Stimulated activated CD4-positive, alpha-beta T cell treated with anti-CD3 and anti-CD28 coated beads, Interleukin-12 subunit alpha, Interleukin-12 subunit beta, amount 100 ng/mL, for 4 hours (primary cell): ENCODE measurements at places on chromosomes 16 and 17.

DNA sequence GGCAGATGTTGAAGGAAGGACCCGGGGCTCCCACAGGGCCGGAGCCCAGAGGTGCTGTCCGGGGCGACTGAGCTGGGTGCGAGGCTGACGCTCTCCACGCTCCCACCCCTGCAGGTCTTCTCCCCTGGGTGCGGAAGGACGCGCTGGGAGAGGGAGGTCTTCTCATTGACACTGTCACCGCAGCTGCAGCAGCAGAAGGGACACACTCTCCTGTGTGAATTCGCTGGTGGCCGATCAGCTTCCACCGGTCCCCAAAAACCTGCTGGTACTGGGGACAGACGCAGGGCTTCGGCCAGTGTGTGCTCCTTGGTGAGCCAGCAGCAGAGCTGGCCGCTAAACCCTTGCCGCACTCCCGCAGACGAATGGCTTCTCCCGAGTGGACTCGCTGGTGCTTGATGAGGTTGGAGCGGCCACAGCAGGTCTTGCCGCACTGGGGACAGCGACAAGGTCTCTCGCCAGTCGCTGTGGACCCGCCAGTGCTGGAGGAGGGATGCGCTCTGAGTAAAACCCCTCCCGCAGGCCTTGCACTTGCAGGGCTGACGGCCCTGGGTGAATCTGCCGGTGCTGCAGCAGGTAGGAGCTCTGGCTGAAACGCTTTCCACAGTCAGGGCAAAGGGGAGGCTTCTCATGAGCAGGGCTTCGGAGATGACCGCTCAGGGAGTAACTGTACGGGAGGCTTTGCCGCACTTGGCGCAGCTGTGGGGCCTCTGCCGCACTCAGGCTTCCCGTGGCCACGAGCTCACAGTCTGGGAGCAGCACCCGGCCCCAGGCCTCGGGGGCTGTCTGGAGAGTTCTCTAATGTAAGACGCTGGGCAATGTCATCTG is 6.2 kb downstream of the ZNF843 start:
- no peak for DNase-seq

DNA sequence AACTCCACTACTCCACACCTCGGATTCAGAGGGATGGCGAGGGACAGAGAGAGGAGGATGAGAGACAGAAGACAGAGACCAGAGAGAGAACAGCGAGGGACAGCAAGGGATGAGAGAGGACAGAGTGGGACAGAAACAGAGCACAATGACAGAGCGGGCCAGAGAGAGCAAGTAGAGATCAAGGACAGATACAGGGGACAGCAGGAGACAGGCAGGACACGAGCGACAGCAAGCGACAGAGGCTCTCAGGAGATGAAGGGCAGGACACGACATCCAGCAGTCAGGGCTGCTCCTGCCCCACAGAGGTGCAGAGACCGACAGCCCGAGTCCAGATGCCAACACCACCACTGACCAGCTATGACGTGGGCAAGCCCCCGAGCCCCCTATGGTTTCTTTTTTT is 14.9 kb downstream of the CORO7 start:
- no peak for DNase-seq

GRCh38 chr16:56683424-56684172 is 1.3 kb downstream of the MT1X start:
- no peak for DNase-seq

DNA sequence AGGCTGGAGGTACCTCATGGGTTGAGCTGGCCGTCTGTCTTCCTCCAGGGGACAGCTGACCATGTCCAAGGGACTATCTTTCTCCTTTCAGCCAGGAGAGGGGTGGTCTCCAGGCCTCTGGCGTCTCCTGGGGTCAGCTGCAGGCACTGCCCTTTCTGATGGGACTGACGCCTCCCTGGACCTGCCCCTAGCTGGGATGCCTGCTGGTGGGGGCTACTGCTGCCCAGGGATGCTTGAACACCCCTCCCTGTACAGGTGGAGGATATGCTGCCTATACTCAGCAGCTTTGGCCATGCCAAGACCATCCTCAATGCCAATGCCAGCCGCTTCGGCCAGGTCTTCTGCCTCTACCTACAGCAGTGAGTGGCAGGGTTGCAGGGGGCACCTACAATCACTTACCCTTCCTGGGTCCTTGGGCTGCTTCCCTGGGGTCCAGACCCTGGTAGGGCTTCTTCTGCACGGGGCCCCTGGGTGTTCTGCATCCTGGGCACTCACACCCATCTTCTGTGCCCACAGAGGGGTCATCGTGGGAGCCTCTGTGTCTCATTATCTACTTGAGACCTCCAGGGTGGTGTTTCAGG is 4.2 kb downstream of the MYO15B start:
- no peak for DNase-seq

DNA sequence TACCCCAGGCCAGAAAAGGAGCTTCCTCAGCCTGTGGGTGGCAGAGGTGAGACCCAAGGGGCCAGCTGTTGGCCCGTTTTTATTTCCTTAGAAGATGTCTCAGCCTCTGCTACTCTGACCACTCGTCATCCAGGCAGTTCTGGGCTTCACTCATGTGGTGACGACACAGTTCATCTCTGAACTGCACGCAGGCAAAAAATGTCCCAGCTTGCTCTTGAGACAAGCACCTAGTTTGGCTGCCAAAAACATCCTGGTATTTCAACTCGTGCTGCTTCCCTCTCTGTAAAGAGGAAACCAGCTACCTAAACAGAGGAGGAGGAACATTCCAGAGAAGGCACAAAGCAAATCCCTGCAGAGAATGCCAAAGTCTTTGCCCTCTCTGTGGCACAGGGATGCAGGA is 125.7 kb downstream of the XYLT1 start:
- no peak for DNase-seq

- DNase-seq: no peak
These were observed 628.0 kb downstream of the TMEM114 start for GRCh38 chr16:7962091-7962879.

DNA sequence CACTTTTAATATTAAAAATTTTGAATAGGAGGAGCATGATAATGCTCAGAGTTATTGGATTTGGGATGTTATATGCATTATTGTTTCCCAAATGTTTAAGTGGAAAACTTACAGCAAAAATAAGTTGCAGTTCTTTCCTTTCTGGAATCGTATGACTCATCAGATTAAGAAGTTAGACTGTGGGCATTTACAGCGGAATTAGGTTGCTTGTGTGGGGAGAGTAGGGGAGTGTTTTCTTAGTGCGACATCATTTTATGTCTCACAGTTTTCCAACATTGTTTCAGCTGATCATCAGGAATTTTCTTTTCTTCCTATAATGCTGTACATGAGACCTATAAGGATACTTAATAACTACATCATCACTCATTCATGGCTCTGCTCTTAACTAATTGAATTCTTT is 1631.8 kb downstream of the CDH8 start:
- no peak for DNase-seq

GRCh38 chr16:27644165-27644564 is 94.2 kb downstream of the KATNIP start:
- no peak for DNase-seq

DNA sequence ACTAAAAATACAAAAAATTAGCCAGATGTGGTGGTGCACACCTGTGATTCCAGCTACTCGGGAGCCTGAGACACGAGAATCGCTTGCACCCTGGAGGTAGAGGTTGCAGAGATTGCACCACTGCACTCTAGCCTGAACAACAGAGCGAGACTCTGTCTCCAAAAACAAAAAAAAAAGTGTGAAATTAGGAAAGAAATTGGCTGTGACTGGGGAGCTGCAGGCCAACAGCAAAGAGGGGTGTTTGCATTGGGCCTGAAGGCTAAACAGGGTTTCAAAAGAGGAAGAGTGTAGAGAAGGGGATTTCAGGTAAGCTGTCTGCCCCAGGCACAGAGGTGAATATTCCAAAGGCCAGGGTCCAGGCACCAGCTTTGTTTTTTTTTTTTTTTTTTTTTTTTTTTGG is 9.4 kb downstream of the BMERB1 start:
- DNase-seq: no peak

GRCh38 chr17:6575596-6575988 is 19.2 kb upstream of the PITPNM3 start:
- DNase-seq: no peak

GRCh38 chr17:42783791-42784138 is 3.4 kb downstream of the WNK4 start:
- no peak for DNase-seq

DNA sequence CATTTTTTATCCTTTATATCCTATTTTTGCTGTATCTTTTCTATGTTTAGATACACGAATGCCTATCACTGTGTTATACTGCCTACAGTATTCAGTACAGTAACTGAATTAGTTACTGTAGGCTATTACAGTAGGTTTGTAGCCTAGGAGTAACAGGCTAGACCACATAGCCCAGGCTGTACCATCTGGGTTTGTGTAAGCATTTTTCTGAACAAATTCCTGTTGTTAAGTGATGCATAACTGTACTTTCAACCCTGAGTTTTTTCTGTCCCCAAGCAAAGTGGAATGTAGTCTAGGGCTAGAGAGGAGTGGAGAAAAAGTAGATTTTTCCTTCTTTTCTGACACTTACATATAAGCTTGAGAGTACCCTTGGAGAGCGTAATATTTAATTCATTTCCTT is 282.1 kb downstream of the HS3ST3B1 start:
- no peak for DNase-seq

GRCh38 chr16:50533317-50533716 is 14.9 kb upstream of the NKD1 start:
- DNase-seq: no peak

GRCh38 chr17:78981010-78981888 is 1.5 kb upstream of the LGALS3BP start:
- no peak for DNase-seq

GRCh38 chr16:89093602-89094251 is at the start of gene ACSF3:
ACSF3 (plus strand) TSS chr16:89093852; CDS start chr16:89100682, 6,830 bp downstream.
- peak; percentile 72 for DNase-seq

DNA sequence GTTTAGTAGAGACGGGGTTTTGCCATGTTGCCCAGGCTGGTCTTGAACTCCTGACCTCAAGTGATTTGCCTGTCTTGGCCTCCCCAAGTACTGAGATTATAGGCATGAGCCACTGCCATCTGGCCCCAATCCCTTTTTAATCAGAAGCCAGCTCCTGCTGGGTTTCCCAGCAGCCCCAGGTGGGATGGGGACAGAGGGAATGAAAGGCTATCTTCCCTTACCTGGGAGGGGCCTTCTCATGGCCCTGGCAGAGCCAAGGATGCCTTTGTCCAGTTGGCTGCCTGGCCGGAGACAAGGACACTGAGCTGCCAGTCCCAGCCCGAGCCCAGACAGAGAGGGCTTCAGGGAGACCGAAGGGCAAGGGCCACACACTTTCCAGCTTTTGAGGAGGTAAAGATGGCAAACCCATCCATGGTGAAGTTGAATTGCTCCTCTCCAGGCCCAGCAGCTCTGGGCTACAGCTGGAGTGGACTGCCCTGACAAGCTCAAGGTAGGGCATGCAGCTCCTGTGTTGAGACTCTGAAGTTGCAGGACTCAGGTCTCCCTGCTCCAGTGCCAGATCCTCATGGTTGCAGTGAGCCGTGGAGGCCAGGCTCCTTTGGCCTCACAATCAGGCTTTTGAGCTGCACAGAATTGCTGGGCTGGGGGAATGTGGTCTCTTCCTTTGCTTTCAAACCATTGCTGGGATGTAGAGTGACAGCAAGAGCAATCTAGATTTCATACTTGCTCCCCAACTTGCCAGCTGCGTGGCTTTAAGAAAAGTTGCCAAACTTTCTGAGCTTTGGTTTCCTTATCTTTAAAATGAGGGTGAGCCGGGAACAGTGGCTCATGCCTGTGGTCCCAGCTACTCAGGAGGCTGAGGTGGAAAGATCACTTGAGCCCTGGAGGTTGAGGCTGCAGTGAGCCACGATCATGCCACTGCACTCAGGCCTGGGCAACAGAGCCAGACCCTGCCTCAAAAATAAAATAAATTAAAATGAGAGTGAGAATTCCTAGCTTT is 44.5 kb upstream of the IL34 start:
- DNase-seq: no peak

GRCh38 chr17:71251951-71252350 is 868.9 kb upstream of the SOX9 start:
- no peak for DNase-seq

DNA sequence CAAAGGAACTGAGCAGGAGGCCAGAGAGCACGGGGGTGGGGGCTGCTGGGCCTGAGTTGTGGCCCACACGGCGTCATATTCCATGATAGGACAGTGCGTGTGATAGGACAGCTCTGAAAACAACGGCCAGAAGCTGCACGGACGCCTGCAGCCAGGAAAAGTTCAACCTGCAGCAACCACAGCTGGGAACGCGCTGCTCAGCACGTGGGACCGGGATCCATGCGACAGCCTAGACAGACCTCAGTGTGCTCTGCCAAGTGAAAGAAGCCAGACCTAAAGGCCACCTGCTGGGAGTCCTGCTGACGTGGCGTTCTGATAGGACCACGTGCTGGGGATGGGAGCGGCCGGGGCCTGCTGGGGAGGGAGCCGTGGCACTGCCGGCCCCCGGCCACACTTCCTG is 21.6 kb downstream of the CTU2 start:
- DNase-seq: no peak

DNA sequence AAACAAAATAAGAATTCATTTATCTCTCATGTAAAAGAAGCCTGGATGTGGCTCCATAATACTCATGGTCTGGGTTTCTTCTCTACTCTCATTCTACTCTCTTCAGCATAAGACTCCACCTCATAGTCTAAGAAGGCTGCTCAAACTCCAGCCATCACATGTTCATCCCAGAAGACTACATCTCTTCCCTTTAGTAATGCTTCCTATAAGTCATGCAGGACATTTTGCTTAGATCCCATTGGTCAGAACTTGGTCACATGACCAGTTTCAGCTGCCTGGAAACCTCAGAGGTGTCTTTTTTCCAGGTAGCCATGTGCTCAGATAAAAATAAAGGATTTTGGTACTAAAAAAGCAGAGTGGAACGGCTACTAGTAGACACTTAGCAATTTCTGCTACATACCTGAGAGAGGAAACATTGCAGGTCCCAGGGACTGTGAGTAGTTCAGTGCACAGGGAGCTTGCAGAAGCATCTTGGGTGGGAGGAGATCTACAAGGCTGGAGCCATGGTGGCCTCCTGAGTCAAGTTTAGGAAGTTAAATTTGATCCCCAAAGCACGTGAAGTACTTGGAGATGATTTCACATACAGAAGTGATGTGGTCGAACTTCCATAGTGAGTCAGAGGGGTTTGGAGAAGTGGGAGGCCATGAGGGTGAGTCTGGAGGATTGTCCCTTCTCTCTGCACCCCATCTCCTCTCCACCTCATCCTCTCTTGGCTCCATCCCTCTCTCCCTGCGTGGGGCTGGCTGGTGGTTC is 110.2 kb downstream of the CCDC182 start:
- no peak for DNase-seq

GRCh38 chr17:16932156-16932555 is 39.8 kb downstream of the TNFRSF13B start:
- DNase-seq: no peak

GRCh38 chr17:39073353-39073752 is 78.1 kb downstream of the PLXDC1 start:
- DNase-seq: no peak

- no peak for DNase-seq
These were observed 130.3 kb downstream of the ZNF423 start for GRCh38 chr16:49725651-49726050.

DNA sequence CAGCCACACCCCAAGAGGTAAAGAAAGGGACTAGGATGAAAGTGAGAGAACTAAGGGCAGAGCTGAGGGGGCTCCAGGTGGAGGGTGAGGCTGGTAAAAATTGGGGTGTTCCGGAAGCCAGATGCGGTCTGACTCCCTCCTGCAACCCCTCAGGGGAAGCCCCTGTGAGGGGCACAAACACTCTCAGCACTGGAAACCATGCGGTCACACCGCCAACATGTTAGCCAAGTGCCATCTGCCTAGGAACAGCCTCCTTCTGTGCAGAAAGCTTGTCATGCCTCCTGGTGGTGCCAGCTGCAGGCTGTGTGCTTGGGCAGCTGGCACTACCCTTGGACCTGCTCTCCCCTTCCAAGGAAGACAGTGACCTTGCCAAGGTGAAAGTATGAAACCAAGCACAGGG is 83.5 kb upstream of the RPL38 start:
- no peak for DNase-seq
